ENCODE measurements at places on chromosomes 3 and 15.

DNA sequence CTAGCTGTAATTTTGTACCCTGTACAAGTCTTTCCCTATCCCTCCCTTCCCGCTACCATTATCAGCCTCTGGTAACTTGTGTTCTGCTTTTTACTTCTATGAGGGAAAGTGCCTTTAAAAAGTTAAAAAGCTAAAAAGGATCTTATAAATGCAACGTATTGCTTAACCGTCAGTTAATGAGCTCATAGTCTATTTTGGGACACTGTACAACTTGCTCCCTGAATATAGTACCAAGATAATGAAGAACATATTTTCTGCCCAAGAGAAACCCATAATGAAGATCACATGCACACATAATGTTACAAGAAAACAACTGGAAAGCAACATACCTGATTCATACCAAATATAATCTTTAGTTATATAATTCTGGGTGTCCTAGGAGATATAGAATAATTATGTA is 22.6 kb downstream of the ZIC1 start:
- DNase-seq = no peak

DNA sequence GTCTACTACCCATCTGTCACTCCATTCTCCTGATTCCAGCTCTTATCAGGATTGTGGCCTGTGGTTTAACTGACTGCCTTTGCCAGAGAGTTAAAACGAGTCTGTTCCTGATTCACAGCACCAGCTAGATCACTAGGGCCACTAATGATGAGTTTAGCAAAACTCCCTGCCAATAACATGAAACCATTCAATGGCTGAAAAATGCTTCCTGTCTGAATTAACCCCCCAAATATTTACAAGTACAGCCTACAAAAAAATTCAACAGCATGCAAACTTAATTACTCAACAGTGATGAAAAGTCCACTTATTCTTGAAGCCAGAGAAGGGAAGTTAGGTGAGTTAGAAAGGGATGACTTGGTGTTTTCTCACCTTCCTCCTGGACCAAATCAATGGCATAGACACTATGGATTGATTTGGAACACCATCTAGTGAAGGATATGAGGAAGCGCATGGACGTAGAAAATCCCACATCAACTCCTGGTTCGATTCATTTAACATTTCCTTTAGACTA is 141.4 kb downstream of the TGFBR2 start:
- no peak for DNase-seq

DNA sequence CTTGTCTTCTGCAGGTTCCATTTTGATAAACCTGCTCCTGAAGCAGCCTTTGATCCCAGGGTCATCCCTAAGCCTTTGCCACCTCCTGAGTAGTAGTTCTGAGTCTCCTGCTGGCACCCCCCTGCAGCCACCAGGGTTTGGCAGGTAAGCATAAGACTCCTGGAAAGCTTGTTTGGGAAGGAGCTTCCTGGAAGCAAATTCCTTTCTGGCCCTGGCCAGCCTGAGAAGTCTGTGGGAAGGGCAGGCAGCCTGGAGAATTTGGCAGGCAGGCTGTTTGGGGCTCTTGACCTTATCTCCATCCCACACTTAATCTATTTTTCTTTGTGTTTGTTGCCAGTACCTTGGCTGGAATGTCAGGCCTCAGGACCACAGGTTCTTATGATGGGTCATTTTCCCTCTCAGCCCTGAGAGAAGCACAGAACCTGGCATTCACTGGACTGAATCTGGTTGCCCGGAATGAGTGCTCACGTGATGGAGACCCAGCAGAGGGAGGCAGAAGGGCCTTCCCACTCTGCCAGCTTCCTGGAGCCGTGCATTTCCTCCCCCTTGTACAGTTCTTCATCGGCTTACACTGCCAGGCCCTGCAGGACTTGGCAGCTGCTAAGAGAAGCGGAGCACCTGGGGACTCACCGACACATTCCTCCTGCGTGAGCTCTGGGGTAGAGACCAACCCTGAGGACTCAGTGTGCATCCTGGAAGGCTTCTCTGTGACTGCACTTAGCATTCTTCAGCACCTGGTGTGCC is 13.4 kb downstream of the ATRIP start:
- no peak for DNase-seq

DNA sequence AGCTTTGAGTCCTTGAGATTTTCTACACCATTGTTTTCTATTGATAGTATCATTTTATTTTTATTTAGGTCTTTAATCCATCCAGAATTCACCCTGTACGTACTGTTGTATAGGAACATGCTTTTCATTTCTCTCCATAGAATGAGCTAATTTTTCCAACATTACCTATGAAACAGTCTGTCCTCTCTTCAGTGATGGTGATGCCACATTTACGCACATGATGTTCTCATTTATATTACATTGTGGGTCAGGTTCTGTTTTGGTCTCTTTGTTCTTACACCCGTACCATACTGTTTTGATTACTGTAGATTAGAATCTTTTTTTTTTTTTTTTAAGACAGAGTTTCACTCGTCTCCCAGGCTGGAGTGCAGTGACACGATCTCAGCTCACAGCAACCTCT is 17.7 kb upstream of the VWA5B2 start:
- DNase-seq = no peak

DNA sequence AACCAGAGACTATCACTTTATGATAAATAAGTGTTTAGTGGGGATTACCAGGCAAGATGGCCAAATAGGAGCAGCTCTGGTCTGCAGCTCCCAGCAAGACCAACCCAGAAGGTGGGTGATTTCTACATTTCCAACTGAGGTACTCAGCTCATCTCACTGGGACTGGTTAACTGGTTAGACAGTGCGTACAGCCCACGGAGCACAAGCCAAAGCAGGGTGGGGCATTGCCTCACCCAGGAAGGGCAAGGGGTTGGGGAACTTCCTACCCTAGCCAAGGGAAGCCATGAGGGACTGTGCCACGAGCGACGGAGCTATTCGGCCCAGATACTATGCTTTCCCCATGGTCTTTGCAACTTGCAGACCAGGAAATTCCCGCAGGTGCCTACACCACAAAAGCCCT is 171.0 kb downstream of the CTNNB1 start:
- DNase-seq = no peak
